IMR-90 (cell line): ENCODE measurements at places on chromosomes 7 and 10. TPM values are rescaled to one million over a fixed set of nuclear protein-coding genes. Genes with fewer than 3 reads are reported as not detected.
A peak's percentile ranks its signal among the peaks of the same experiment; 100 is the strongest.

CLCN1 gene
- not detected in 2 replicates for total RNA-seq

DNA sequence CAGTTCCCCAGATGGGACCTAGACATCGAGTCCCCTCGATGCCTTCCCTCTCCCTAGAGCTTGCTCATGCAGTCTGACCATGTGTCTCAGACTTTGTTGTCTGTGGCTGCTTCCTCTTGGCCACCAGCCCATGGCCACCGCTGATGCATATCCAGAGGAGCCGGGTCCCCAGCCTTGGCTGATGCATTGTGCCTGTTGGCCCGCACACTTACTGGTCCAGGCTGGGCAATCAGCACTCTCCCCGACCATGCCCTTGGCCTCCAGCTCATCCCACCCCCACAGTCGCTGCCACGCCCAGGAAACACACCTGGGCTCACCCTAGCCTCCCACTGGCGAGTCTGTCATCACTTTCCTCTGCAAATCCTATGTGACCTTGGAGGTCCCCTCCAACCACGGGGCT, 10.1 kb downstream of the NPC1L1 start:
- DNase-seq = no peak

DNA sequence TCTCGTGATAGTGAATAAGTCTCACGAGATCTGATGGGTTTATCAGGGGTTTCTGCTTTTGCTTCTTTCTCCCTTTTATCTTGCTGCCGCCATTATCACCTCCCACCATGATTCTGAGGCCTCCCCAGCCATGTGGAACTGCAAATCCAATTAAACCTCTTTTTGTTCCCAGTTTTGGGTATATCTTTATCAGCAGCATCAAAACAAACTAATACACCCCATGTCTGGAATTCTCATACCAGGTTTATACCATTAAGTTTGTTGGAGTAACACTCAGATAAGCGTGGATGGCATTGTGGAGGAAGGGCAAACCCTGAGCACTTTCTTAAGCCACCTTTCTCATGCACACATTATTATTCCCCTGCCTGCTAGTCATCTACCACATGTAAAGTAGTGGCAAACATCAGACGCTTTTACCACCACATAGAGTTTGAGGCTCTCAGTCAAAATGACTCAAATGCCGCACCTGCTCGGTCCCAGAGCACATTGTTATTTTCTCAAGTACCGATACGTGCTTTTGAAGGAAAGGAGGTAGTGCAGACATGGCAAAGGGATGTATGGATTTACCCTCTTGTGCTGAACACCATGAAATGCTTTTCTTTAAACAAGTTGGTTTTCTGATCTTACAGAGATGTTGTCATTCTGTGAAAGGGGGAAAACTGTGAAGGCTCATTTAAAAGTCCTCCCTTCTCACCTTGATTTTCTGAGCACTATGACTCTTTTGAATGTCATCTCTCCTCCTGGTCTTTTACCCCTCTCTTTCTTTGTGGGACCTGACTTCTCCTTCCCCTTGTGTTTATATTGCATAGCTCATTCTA, 429.7 kb downstream of the EXOC4 start:
- DNase-seq = no peak

LANCL2 gene
- 17.9 and 20.0 TPM in 2 replicates for total RNA-seq

DNA sequence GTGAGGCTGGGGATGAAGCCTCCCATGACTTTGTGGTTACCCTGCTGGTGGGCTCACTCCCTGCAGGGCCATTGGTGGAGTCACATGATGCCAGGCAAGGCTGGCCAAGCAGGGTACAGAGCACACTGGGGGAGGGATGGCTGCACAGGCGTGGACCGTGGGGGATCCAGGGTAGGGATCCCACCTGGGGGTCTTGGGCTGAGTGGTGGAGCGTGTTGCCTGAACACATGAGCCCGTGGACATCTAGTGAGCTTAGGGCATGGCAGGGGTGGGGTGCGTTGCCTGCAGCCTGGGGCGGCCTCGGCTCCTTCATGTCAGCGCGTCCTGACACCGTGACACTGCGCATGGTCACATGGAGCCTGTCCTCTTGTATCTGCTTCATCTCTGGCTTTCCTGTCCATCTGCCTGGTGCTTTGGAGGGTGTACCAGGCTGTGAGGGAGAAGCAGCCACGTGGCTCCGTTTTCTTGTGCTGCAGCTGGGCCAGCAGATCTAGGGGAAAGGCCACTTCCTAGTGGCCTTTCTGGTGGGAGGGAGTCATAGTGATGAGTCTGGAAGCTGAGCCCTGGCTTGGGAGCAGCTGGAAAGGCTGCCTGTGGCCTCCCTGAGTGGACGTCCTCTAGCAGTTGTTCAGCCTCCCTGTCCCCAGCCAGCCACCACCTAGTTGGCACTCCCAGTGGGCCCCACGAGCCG, 96.2 kb downstream of the LHPP start:
- no peak for DNase-seq

DNA sequence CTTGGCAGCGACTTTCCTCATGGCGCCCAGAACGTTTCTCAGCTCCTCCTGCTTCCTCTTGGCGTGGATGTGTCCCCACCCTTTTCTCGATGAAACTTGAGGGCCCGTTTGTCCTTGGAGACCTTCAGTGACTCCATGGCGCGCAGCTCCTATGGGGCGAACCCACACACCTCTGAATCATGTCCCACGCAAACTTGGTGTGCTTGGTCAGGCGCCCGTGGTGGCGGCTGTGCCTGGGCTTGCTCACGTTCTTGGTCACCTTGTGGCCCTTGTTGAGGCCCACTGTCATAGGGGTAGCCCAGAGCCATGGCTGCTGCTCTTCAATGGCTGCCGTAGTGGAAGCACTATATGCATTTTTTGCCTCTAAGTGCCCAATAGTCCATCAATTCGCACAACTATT, 117.5 kb upstream of the FOXP2 start:
- DNase-seq = no peak

DNA sequence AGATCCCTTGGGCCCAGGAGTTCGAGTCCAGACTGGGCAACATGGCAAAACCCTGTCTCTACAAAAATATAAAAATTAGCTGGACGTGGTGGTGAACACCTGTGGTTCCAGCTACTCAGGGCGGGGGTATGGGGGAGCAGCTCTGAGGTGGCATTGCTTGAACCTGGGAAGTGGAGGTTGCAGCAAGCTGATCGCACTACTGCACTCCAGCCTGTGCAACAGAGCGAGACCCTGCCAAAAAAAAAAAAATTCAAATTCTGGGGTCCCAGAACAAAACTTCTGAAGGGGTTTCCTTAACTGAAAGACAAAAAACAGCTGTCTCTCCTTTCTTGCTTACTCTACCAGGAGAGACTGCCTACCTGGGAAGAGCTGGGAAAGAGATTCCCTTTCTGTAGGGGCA, 27.0 kb downstream of the DNMBP start:
- DNase-seq = no peak

C1QL3 gene
- total RNA-seq = not detected in 2 replicates

CYP26A1 gene
- not detected in 2 replicates for total RNA-seq

DNA sequence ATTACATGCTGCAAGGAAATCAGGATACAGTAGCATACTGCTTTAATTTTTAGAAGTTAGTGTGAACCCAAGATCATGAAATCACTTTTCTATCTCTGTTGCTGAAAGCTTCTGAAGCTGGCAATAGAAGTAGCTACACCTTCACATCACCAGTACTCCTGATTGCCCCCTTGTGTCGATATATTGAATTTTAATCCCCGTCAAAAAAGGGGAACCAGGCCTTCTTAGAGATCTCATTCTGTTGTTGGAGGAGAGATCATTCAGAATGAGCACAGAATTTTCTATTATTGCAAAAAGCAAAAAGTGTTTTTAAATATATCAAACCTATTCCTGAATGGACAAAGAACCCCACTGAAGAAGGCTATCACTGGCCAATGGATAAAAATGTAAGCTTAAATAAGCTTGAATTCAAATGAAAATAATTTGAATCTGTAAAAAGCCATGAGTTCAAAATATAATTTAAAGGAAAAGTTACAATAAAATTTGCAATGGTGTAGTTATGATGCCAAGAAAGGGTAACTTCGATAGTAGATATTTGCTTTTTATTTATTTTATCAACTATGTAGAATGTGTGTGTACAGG, 39.7 kb upstream of the TEX47 start:
- no peak for DNase-seq

GRCh38 chr10:92590623-92591549, 2.0 kb upstream of the KIF11 start:
- DNase-seq = peak; percentile 69

GRCh38 chr7:26363465-26363864, 71.8 kb downstream of the SNX10 start:
- no peak for DNase-seq

GRCh38 chr10:81759111-81759510, 115.9 kb upstream of the NRG3 start:
- no peak for DNase-seq

TUBAL3 gene
- not detected in 2 replicates for total RNA-seq

DNA sequence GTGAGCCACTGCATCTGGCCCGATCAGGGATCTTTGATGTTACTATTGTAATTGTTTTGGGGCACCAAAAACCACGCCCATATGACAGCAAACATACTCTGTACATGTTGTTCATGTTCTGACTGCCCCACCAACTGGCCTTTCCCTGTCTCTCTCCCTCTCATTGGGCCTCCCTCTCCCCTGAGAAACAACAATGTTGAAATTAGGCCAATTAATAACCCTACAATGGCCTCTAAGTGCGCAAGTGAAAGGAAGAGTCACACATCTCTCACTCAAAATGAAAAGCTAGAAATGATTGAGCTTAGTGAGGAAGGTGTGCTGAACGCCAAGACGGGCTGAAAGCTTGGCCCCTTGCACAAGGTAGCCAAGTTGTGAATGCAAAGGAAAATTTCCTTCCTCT, 50.3 kb upstream of the SDK1 start:
- no peak for DNase-seq

NOLC1 gene
- total RNA-seq = 43.2 and 60.5 TPM in 2 replicates

MARCHF5 gene
- total RNA-seq = 14.9 and 20.8 TPM in 2 replicates

- DNase-seq = no peak
Observed at GRCh38 chr10:106566873-106567272, 597.6 kb downstream of the SORCS1 start.

- no peak for DNase-seq
Observed at GRCh38 chr7:122136078-122136477, 8.0 kb downstream of the AASS start.

DNA sequence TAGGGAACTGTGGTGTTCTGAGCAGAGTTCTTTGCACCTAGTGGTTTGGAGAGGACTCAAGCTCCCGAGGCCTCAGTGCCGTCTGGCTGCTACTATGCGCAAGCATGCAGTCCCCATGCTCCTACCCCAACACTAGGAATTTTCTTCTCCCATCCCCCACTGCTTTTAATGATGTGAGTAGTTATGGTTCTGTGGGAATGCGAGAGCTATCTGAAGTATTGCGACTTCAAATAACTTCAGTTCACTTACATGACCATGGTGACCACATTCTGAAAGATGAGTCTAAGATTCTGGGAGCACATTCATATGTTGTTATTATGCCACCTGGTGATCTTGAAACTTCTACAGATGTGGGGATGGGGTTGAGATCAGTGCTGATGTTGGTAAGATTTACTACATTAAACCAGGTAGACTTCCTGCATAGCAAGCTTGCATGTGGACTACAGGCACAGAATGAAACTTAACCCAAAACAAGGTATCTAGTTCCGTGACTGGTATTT, 24.6 kb downstream of the HTR5A start:
- DNase-seq = no peak

GRCh38 chr10:62728479-62728878, 76.0 kb upstream of the ADO start:
- DNase-seq = no peak

DNA sequence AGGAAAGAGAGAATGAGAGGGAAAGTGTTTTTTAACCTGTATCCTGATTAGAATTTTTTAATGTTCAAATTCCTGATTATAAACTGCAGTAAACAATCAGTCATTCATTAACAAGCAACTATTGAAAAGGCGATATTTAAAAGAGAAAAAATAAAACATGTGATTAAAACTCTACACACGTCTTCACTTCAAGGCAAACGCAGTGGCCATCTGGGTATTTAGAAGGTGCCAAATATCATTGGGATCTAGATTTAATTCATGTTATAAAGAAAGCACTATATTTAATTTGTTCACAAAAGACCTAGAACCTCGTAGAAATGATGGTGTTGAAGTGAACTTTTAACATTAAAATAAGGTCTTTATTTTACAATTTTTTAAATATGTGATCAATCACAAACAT, 189.4 kb upstream of the KLF14 start:
- no peak for DNase-seq

STRIP2 gene
- total RNA-seq = 2.2 and 3.0 TPM in 2 replicates

LIPK gene
- not detected in 2 replicates for total RNA-seq

- DNase-seq = no peak
Observed at GRCh38 chr7:70355198-70356020, 757.1 kb downstream of the AUTS2 start.

DNA sequence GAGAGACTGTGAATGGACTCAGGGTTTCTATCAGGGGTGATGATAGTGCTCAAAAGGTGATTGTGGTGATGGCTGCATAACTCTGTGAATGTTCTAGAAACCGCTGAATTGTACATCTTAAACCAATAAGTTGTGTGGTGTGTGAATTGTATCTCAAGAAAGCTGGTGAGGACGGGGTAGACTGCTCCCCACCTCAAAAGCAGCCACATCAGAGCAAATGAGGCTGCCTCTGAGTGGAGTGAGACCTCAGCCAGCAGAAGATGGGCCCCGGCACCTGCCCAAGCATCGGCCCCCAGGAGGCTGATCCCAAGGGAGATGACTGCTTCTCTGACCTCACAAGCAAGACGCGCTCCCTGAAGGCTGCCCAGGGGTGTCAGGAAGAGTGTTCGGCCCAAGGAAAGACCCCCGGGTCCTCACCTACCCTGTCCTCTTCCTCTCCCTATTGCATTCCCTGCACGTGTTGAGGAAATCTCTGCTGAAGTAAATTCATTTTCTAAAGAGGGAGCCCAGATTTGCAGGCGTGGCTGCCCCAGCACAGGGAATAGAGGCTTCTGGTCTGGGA, 279.3 kb upstream of the SHH start:
- no peak for DNase-seq

PRSS37 gene
- total RNA-seq = not detected in 2 replicates

- no peak for DNase-seq
Observed at GRCh38 chr10:75861582-75861981, 430.2 kb downstream of the LRMDA start.

DNA sequence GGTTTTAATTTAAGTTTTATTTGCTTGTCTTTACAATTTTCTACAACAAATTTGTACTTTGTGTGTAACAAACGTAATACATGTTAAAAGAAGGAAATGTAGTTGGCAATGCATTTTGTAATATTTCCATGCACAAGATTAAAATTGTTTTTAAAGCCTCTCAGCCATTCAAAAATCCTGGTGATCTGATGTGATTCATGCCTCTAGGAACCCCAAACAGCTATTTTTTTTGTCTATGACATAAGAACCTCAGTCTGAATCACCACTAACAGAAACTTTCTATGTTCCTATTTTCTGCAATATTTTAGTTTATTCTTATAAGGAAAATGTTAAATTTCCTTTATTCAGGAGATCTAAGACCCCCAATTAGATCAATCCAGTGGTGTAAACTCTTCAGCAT, 183.1 kb upstream of the YAE1 start:
- no peak for DNase-seq

LRRC17 gene
- total RNA-seq = 271 and 280 TPM in 2 replicates

DNA sequence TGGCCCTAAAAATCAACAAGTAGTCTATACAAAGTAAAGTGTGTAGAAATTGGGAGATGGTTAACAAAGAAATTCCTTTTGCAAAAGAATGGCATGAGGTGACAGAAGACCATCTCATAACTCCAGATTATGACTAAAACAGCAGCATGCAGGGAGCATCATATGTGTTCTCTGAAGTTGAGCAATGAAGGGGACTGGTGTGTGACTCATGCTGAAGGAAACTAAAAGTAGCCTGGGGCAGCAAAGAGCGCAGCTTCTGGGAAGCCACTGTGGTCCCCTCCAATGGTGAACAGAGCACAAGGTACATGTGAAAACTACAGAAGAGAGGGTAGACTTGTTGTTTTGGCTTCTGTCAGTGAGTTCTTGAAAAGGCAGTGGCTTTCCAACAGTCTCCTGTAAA, 133.4 kb downstream of the MACC1 start:
- DNase-seq = peak; percentile 3
